ENCODE measurements at places on chromosomes 16 and 17.

- DNase-seq, result no peak
These were observed 191.8 kb upstream of the CHMP6 start for GRCh38 chr17:80799538-80800480.

- no peak for DNase-seq
These were observed 25.1 kb downstream of the CASKIN2 start for GRCh38 chr17:75490173-75490743.

DNA sequence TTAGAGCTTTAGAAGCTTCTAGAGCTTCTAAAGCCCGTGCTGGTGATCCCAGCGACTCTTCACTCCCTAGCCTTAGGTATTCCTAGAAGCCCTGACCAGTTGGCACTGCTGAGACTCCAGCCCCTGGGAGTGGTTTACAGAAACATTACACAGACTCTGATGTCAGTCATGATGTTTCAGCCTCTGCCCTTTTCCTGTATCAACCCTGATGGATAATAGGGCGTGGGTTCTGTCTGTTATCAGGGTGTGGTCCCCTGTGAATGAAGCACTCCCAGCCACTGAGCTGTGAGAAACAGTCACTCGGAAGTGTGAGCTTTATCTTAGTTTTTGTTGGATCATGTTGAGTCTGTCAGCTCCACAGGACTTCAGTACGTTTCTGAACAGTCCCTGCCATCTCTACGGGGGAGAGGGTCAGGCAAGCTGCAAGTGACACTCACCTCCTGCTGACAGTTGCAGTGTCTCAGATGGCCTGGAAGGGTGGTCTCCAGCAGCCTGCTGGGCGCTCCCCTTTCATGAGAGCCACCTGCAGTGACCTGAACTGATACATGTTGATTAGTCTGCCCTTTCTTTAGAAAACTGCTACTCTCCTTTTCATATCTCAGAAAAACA, 12.8 kb downstream of the GOSR2 start:
- no peak for DNase-seq

- DNase-seq, result no peak
These were observed 36.9 kb downstream of the MMD start for GRCh38 chr17:55384643-55385232.

GRCh38 chr16:47920709-47921108, 235.1 kb downstream of the ABCC12 start:
- no peak for DNase-seq

DNA sequence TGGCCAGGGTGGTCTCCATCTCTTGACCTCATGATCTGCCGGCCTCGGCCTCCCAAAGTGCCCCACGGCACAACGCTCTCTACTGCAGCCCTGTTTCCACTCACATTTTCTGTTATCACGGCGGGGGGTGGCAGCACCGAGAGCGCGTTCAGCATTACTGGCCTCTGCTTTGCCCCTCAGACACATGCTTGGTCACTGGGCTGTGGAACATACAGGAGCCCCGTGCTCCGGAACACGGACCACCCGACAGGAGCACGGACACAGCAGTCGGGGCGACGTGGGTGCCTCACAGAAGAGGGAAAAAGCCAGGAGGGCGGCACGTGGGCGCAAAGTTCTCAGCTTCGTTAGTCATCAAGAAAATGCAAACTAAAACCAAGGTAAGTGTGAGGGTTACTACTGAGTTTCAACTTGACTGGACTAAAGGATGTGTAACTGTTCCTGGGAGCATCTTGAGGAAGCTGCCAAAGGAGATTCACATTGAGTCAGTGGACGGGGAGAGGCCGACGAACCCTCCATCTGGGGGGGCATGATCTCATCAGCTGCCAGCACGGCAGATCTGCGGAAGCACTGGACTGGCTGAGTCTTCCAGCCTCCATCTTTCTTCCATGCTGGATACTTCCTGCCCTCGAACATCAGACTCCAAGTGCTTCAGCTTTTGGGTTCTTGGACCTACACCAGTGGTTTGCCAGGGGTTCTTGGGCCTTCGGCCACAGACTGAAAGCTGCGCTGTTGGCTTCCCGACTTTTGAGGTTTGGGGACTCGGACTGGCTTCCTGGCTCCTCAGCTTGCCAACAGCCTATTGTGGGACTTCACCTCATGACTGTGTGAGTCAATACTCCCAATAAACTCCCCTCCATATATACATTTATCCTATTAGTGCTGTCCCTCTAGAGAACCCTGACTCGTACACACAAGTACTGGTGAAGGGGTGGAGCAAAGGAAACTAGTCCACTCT, 106.8 kb downstream of the ZNF778 start:
- DNase-seq, result no peak

GRCh38 chr16:8986818-8987191, 23.1 kb upstream of the USP7 start:
- no peak for DNase-seq

GRCh38 chr17:17191346-17191792, 14.8 kb downstream of the PLD6 start:
- DNase-seq, result no peak

GRCh38 chr16:81435103-81435502, 9.5 kb upstream of the CMIP start:
- DNase-seq, result no peak

DNA sequence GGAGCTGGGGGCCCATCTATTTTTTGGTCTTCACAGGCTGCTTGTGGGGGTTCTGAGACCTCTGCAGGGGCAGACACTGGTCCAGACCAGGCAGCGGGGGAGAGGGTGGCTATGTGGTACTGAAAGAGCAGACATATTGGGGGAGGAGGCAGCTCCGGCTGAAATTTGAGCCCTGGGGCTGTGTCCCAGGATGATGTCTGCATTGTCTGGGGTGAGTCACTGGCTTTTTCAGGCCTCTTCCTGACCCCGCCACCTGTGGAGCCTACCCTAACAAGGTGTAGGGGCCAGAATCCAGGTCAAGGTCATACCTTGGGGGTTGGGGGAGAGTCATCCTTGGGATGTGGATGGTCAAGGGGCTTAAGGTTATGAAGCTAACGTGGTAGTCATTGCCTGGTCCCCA, 2.4 kb downstream of the CORO6 start:
- no peak for DNase-seq

Measured in natural killer cell treated with Interleukin-12 subunit alpha and Interleukin-12 subunit beta and Interleukin-15 and Interleukin-18, amount 100 ng/mL, for 72 hours (primary cell).